ENCODE measurements at places on chromosomes 13 and 19.
A peak's percentile ranks its signal among the peaks of the same experiment; 100 is the strongest.

DNA sequence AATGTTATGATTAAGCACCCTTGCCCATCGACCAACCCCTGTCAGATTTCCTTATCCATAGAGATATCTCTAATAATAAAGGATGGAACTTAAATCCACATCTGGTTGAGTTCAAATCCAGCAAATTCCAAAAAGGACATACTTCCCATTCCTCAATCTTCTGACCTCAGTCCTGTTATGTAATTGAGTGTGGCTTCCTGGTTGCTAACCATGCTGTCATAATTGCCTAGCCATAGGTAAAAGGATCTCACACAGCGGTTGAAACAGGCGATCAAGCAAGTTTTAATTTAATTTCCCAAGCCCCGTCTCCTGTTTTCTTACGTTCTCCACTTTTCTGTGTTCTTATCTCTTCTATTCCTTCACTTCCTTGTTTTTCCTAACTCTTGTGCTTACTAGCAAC, 550.3 kb downstream of the GPC6 start:
- peak; percentile 24 for DNase-seq

- DNase-seq, result no peak
Observed at GRCh38 chr13:33911521-33911920, 93.6 kb downstream of the RFC3 start.

GRCh38 chr13:29105779-29106178, 285.6 kb downstream of the MTUS2 start:
- no peak for DNase-seq

DNA sequence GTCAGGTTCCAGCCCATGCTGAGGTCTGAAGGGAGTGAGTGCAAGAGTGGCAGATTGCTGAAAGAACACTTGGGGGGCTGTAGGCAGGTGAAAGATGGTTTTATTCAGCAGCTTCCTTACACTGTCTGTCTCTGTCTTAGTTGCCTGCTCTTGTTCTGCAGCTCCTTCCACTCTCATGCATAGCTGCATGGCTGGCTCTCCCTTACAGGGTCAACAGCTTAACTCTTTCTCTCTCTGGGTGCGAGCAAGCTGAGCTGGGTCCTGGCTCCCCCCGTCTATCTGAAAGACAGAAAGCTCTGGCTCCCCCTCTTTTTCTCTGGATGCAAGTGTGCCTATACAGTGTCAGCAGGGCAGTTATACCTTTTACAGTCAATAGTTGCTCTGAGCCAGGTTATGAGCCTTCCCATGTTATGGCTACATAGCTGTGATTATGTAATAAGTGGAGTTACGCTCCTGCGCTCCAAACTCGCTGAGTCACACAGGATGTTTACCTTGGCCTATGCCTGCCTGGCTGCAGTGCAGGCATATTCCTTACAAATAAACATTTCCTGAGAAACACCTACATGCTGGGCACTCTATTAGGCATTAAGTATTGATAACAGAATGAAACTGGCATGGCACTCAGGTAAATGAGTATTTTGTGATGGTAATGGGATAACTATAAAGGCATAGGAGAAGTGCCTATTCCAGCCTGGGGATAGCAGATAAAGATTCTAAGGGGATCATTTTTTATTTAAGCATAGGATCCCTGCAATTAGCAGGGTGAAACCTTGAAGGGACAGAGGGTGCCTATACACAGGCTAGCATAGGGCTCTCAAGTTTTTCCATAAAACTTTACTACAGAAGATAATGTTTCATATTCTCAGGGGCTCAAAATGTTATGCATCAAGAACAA, 826.9 kb upstream of the PCDH9 start:
- DNase-seq, result no peak

GRCh38 chr19:15702534-15702930, 25.3 kb upstream of the OR10H2 start:
- peak; percentile 26 for DNase-seq

DNA sequence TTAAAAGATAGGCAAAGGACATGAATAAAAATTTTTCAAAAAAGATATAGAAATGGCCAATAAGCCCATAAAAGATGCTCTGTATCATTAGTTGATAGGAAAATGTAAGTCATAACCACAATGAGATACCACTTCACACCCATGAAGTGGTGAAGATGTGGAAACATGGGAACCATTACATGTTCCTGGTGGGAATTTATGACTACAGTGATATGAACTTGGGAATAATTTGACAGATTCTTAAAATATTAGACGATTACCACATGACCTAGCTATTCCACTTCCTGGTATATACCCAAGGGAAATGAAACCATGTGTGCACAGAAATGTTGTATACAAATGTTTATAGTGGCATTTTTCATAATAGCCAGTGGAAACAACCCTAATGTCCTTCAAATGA, 232.2 kb downstream of the GGACT start:
- peak; percentile 14 for DNase-seq

DNA sequence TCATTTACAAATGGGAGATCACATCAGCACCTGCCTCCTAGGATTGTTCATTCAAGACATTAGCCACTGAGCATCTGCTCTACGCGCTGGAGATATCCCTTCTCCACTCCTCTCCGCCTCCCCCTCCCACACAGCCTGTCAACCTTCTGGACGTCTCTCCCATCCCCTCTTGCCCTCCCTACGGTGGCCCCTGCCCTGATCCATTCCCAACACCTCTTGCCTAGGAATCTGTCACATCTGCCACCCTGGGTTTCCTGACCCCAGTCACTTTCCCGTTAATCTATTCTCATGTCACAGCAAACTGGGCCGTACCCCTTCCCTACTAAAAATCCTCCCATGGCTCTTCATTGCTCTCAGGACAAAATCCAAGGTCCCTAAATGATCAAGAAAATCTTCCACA, 10.3 kb downstream of the DYRK1B start:
- DNase-seq, result no peak

DNA sequence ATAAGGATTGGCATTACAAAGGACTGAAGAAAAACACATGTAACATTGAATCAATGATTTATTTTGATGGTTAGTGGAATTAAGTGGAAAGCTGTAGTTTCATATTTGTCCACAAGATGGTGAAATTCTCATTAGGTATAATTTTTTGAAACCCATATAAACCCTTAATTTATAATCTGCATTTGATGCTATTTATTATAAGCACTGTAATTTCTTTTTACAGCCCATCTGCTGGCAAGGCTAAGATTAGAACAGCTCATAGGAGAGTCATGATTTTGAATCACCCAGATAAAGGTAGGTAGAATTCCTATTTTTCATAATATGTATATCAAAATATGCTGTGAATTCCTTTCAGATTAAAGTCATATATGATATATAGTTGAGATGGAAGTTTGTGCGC, 62.2 kb downstream of the DNAJC15 start:
- DNase-seq, result peak; percentile 41

DNA sequence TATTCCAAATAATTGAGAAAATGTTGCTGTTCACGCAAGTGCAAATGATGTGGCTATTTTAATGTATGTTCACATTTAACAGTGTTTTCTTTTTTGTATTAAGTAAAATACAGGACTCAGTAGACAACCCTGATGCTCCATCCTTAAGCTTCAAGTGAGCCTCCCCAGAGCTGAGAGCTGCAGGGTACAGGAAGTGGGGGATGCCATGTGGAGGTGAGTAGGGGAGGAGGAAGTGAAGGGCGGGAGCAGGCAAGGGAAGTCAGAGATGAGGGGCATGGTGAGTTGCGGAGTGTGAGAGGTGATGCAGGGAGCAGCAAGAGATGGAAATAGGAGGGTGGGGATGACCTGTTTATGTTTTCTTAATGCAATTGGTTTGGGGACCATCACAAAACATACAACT, 711.0 kb downstream of the UQCRFS1 start:
- DNase-seq, result no peak

GRCh38 chr13:99617474-99618255, 116.4 kb downstream of the TM9SF2 start:
- peak; percentile 63 for DNase-seq
